Stimulated activated CD8-positive, alpha-beta memory T cell treated with anti-CD3 and anti-CD28 coated beads, Interleukin-2, amount 100 ng/mL, for 48 hours (primary cell): ENCODE measurements at places on chromosomes 12 and 14.

DNA sequence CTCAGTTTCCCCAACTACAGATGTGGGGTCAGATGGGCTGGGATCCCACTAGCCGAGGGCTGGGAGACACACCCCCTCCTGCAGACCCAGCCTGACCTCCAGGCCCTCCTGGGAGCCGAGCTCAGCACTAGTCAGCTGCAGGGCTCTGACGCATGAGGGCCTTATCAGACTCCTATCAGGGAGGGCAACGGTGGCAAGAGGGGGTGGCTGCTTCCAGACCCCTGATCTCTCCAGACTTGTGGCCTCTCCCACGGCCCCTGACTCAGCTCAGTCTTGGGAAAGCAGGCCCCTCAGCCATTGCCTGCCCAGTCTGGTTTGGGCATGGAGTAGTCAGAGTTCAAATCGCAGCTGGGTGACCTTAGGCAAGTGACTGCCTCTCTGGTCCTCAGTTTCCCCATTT, 2.5 kb downstream of the RASAL1 start:
- no peak for DNase-seq

GRCh38 chr14:96263347-96264199, 7.6 kb downstream of the BDKRB1 start:
- no peak for DNase-seq

DNA sequence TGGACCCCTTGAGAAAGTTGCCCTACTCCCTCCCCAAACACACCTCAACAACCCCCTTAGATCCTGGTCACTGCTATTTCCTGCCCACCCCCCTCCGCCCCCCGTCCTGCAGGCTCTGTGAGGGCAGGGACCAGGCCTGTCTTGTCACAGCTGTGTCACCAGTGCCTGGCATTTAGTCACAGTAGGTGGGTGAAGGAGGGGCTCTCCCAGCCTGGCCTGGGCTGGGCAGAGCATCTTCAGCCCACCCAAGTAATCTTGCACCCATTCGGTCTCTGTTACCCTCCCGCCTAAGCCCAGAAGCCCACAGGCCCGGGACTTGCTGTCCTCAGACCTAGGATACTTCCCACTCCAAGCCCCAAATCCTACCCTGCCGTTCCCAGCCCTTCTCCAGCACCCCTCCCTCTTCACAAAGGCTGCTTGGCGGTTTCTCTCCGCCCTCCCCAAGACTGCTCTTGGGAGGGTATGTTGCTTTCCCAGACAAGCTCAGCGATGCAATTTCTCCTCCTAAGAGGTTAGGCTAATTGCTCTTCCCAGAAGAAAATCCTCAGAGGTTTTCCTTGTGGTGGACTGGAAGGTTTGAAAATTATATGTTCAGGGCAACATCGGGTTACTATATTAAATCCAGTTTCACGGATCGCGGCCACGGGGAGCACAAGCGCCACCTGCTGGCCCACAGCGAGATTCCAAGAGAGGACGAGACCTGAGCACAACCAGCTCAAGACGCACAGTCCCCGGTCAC, 50.8 kb upstream of the ZFP36L1 start:
- peak; percentile 54 for DNase-seq

GRCh38 chr14:59206892-59207291, 18.4 kb downstream of the DAAM1 start:
- DNase-seq: no peak

DNA sequence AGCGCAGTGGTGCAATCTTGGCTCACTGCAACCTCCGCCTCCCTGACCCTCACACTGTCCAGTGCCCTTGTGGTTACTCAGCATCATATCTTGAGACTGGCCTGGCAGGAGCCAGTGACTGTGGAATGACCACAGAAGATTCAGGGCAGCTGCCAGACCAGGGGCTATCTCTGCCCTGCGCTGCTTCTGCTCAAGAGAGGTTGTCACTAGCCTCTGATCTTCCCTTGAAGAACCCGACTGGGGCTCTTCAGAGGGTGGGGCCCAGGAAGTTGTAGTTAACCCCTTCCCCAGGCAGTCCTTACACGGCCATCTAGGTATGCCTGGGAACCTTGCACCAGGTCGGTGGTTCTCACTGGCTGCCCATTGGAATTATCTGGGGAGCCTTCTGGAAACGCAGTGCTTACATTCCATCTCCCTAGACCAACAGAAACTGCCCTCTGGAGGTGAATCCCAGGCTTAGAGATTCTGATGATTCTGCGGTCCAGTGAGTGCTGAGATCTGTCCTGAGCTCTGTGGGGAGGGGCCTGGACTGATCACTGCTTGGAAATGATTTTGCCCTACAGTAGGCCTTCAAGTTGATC, 41.4 kb downstream of the PLEKHG3 start:
- no peak for DNase-seq

DNA sequence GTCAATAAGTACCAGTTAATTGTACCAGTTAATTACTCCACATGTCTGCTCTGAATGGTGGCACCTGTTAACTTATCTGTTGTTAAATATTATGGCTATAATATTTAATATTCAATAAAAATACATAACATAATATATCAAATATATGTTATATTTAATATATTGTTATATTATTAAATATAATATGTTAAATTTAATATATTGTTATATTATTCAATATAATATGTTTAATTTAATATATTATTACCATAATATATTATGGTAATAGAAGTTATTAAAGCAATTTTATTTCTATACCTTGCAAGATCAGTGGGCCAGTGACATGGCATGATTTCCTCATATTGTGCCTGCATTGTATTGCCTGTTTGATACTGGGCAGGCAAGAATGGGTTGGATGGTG, 98.4 kb downstream of the TBC1D30 start:
- DNase-seq: no peak

DNA sequence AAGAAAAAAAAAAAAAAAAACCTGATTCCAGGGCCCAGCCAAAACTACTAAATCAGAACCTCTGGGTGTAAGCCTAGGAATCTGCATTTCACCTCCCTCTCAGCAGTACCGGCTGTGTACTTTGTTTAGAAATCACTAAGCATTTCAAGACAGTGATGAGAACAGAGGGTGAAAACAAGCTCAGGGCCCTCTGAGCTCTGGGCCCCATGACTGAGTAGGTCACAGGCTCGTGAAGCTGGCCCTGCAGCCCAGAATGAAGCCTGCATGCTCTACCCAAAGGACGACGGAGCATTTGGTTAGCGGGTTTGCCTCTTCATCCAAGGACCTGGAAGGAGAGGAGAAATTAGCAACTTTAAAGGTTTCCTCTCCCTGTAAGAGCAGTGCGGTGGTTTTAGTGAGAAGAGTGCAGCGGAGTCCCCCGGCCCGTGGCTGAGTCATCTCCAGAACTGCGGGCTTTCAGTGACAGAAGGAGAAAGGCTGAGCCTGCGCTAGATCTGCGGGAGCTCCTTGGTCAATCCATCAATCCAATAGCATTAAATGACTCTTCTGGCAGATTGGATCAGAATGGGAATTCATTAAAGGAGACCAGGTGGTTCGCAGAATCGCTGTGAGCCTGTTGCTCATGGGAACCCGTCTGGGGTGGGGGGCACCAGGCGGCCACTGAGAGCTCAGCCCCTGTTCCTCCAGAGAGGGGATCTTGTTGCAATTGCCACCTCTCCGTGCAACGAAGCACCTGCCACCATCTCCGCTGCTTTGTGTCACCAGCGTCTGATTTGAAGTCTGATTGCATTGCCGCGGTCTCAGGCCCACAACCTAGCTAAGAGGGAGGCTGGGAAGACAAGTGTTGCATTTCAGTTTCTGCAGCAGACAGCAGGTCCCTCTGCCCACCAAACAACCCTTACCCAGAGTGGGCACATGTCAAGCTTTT, 7.3 kb downstream of the IL31 start:
- DNase-seq: peak; percentile 30

GRCh38 chr14:38203929-38204718, 3.6 kb upstream of the SSTR1 start:
- DNase-seq: no peak

DNA sequence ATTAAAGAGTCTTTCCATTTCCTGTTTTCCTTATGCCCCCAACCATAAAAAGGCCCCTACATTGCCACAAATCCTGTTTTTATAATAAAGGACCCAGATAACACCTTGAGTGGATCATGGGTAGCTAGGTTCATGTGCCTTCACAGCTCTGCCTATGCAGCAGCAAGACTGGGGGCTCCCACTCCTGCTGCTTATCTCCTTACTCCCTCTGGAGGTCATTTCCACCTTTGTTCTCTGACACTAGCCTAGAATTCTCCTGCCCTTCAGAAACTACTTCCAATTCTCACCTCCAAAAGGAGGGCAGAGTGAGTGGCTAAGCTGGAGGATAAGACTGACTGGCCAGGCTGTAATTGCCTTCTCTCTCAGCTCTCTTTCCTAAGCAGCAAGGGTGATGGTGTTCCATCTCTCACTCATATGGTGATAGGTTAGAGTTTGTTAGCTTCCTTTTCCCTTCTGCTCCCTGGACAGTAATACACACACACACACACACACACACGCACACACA, 20.0 kb upstream of the STAC3 start:
- no peak for DNase-seq

- no peak for DNase-seq
These were observed 3.1 kb downstream of the HOXC8 start for GRCh38 chr12:54011665-54012532.

DNA sequence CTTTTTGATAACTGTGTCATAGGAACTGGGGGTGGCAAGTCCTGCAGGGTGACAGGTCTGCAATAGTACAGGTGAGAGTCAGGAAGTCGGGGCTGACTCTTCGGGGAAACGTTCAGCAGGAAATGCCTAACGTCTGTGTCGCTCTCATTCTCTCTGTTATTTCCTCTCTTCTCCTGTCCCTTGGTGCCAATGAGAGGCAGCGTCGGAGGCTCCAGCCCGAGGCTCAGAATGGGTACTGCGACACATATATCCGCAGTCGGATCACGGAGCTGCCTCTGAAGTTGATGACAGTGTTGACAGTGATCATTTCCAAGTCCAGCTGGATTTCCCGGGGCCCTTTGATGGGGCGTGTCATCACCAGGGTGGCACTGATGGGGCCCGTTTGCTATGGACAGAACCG, 2.7 kb upstream of the TC2N start:
- DNase-seq: no peak

DNA sequence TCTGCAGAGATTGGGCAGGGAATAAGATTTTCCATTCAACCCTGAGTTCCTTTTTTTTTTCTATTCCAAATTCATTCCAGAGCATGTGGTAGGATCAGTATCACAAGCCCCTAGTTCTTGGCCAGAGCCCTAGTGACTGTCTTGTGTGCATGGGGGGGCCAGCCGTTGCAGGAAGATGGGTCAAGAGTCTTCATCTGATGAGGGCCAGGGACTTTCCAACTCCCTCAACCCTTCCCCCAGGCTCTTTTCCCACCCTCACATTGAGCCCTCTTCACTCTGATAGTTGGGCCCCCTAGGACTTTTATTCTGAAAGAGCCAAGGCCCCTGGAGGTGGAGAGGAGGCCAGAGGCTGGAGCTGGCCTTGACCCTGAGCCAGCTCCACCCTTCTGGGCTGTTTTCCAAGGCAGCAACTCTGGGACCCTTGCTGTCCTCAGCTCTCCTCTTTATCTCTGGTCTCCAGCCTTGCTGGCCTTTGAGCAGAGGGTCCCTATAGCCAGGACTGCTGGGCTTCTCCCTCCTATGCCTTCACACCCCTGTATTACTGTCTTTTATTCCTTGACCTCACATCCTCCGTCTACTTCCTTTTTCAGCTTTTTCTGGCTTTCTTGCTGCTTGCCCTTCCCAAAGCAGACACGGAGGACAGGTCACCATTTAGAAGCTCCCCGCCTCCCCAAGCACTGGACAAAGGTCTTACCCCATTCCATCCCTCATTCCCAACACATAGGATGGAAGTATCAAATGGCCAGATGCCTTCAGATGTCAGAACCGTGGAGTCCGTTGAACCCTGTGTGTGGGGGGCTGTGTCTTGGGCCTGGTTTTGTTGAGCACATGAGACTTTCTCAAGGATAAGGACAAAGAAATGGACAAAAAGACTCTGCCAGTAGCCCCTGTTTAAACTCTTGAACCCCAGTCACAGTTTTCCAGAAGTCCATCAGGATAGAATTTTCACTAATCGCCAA, 5.6 kb downstream of the RBP5 start:
- no peak for DNase-seq

- no peak for DNase-seq
These were observed 2.5 kb downstream of the SETD3 start for GRCh38 chr14:99478128-99478527.

- no peak for DNase-seq
These were observed 218.3 kb upstream of the DAAM1 start for GRCh38 chr14:58969951-58970751.

DNA sequence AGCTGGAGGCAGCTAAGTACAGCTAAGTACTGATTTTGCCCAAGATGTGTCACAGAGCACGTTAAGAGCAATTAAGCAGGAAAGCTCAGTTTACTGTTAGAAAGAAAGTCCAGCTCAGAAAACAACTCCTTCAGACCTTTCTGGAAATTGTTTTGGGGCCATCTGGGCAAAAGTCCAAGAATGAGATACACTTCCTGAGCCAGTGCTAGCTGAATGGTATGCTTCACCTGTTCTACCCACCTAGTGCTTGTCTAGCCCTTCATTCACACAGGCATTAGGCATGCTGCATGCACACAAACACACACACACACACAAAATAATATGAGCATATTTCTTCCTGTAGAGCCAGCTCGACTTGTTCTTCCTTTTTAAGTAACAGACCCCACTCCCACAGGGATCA, 6.6 kb upstream of the IKZF4 start:
- no peak for DNase-seq

DNA sequence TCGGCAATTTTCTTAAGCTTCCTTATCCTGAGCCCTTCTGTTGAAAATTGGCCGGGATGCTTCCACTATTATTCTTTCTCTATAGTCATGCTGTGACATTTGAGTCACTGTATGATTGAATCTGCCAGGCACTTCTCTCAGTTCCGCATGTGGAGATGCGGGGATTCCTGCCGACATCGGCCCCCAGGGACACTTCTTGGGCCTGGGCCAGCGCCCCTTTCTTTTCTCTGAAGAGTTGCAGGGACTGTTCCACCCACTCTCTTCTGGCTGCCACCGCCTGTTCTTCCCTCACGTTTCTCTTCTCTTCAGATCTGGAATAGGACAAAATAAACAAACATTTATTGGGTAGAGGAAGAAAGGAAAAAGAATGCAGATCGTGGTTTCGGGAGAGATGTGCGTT, 310.1 kb downstream of the ETNK1 start:
- no peak for DNase-seq

GRCh38 chr14:54815016-54815415, 87.6 kb downstream of the GCH1 start:
- no peak for DNase-seq

- no peak for DNase-seq
These were observed 66.6 kb downstream of the DIO3 start for GRCh38 chr14:101627915-101628262.

DNA sequence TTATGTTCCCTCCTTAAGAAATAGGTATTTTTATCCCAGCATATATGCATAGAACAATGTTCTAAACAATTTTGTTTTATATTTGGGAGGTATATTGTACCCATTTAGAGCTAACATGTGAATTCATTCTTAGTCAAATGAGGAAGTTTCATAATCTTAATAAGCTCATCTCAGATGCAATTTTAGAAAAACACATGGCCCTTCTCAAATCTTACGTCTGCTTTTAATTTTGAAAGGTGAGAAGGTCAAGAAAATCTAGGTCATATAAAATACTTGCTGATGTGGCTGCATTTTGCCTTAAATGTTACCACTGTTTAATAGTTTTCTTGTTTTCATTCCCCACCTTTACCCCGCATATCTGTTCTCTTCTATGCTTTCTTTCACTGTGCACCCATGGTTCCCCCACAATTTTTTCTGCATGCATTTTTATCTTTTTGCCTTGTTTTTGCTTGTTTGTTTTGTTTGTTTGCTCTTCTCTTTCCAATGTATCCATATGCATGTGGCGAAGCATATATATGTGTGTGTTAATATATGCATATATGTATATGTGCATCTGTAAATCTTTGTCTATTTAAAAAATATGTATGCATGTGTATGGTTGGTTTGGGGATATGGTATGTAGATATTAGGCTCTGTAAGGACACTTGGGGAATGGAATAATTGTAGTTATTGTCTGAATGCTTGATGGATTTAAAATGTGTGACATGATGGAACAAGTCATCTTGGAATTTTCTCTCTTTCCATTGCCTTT, 317.1 kb downstream of the BCAT1 start:
- no peak for DNase-seq
